H1 (cell line): ENCODE measurements at places on chromosomes 5 and 9.
A peak's percentile ranks its signal among the peaks of the same experiment; 100 is the strongest.

GRCh38 chr5:7242118-7242710 lies 153.7 kb upstream of the ADCY2 start:
- DNase-seq, result no peak

GRCh38 chr5:105632043-105632442 lies 2038.7 kb downstream of the EFNA5 start:
- no peak for DNase-seq

GRCh38 chr9:99948896-99949295 lies 42.4 kb downstream of the STX17 start:
- no peak for DNase-seq

DNA sequence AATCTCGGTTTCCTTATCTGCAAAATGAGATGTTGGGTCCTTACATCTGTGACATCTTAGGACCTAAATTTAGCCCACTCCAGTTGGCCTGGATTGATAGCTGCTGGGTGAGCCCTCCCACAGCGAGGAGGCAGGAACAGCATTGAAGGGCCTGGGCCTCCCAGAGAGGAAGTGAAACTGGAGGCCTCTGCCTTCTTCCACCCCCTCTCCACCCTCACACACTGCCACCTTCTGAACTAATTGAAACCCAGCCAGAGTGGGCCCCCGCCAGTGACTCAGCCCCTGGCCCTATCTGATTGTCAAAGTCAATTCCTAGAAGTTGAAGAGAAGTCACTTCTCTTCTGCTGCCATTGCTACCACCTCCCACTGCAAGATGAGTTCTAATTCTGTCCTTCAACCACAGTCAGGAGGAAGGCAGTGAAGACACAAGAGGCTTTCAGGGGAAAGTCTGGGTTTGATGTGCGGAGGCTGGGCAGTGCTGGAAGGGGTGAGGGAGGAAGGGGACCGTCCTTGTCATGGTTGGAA lies 55.2 kb upstream of the NEK6 start:
- no peak for DNase-seq

GRCh38 chr9:30089428-30089827 lies 2295.0 kb upstream of the ACO1 start:
- DNase-seq, result no peak

GRCh38 chr9:73979894-73980264 lies 517.3 kb upstream of the RORB start:
- DNase-seq, result no peak

DNA sequence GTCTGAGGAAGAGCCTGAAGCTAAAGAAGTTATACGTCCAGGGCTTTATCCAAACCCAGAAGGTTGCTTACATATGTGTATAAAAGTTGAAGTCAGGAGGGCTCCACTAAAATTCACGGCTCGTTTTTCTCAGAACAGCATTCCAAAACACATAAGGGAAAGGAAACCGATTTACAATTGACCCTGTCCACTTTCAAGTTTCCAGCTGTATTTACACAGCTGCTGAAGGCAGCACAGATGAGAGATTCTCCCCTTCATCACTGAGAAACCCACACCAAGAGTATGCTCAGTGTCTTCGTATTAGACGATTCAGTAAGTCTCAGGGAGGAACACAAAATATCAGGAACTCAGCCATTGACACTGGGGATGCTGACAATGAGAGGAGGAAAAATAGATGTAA lies 5.9 kb upstream of the NREP start:
- DNase-seq, result no peak

- no peak for DNase-seq
These were observed 29.5 kb upstream of the PLIN2 start for GRCh38 chr9:19156805-19157204.

DNA sequence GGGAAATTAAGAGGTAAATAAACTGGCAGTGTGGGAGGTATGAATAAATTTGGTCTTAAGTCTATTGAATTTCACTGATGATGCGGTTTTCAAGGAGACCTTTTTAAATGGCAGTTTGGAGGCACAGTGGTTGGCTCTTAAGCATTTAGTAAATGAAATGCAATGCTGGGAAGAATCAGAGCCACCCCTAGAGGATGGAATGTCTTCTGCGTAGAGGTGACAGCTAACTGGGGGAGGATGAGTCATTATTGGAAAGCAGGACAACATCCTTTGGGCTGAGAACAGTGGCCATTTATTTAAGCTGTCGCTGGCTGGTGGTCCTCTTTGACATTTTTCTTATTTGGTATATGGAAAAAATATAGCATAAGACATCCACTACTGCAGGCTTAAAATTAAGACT lies 163.2 kb downstream of the SH3GL2 start:
- DNase-seq, result peak; percentile 47

- no peak for DNase-seq
These were observed 392.3 kb downstream of the CETN3 start for GRCh38 chr5:90017239-90017638.

GRCh38 chr9:34623374-34624235 lies 3.3 kb upstream of the DCTN3 start:
- no peak for DNase-seq
